AG04449 (cell line): ENCODE measurements at places on chromosomes 11 and 22.

DNA sequence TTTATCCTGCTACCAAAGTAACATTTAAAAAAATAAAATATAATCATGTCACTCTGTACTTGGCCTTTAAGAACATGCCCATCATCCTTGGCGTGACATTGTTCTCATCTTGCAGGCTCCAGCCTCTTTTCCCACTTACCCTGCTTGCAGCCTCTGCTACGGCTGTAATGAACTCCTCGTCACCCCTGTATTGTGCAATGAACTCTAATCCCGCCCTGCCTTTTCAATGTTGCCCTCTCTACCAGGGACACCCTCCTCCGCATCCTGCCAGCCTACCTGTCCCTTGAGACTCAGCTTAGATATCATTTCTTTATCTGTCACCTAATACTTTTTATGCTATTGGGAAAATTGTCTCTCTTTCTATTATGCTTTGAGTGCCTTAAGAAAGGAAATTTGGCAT is 12.6 kb upstream of the MMP20 start:
- no peak for DNase-seq

- no peak for DNase-seq
Measured at GRCh38 chr11:116459185-116460045, 313.4 kb downstream of the BUD13 start.

- no peak for DNase-seq
Measured at GRCh38 chr11:13137844-13138301, 128.8 kb downstream of the RASSF10 start.

DNA sequence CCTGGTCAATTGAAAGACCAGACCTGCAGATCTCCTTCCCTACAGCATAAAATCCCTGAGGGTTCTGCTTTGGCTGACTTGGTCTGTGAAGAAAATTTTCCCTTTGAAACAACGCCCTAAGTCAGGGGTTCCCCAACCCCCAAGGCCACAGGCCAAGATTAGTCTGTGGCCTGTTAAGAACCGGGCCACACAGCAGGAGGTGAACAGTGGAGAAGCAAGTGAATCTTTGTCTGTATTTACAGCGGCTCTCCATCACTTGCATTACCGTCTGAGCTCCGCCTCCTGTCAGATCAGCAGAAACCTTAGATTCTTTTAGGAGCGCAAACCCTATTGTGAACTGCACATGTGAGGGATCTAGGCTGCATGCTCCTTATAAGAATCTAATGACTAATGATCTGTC is 38.2 kb downstream of the CCDC83 start:
- no peak for DNase-seq

- DNase-seq = no peak
Measured at GRCh38 chr11:111372538-111372937, 6.5 kb downstream of the POU2AF1 start.

- DNase-seq = no peak
Measured at GRCh38 chr11:77589181-77589520, 602 bp upstream of the AQP11 start.

DNA sequence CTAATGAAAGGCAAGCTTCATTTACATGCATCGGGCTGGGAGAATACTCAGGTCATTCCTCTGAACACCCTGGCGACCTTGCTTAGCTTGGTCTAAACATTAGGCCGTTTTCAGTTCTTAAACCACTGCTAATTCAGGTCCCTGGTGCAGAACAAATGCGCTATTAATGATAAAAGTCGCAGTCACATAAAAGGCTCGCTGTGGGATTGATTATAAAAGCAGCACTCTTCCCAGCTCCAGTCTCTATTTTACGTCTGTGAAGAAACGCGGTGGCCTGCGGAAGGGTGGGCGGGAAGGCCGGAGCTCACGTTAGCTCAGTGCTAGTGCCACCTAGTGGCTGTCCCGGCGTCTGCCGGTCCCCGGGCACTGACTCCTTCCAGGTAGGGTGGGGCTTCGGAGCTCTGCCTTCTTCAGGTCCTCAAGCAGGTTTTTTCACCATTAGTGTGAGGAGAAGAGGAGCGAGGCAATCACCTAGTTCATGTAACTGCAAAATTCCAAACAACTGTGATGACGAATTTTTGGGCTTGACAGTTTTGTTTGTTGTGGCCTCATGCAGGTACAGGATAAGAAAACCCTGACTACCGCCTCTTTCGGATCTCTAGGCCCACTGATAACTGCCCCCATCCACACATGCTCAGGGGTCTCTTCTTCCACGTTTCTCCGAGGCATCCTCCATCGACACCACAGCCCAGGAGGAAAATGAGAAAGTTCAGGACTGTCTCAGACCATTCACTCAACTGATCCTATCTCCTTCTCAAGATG is 66.5 kb upstream of the CLMP start:
- no peak for DNase-seq

- no peak for DNase-seq
Measured at GRCh38 chr22:48299801-48300200, 1527.9 kb downstream of the BRD1 start.

DNA sequence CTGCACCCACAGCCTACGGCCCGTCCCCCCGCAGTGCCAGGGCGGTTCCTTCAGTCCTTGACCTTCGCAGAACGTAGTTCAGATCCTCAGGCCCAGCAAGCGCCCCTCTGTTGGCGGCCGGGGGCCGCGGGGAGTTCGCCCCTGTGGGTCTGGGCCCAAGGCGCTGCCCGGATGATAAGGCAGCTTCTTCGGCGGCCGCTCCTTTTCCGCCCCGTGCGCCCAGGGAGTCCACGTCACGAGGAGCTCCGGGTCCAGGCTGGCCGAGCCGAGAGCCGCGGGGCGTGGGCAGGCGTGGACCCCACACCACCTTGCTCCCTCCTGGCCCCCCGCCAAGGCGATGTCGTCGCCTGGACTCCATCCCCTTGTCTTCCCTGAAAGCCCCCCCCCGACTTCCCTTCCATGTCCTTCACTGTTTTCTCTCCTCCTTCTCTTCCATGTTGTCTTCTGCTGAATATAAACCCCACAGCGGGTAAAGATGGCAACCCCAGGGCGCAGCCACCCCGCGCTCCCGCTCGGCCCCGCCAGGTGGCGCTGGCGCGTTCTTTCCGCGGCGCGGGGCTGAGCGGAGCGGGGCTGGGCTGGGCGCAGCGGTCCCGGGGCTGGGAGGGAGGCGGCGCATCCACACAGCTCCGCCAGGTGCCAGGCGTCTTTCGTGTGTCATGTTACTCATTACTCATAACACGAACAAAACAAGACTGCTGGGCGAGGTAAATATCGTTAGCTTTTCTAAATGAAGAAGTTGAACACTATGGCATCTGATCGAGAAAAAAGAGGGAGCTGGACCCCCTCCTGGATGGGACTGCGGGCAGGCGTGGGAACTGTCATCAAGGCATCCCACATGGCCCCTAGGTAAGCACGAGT is 321.0 kb downstream of the NTM start:
- no peak for DNase-seq
